ENCODE measurements at places on chromosomes 1 and 21.

- no peak for DNase-seq
Observed at GRCh38 chr1:58649555-58649954, 50.3 kb downstream of the MYSM1 start.

DNA sequence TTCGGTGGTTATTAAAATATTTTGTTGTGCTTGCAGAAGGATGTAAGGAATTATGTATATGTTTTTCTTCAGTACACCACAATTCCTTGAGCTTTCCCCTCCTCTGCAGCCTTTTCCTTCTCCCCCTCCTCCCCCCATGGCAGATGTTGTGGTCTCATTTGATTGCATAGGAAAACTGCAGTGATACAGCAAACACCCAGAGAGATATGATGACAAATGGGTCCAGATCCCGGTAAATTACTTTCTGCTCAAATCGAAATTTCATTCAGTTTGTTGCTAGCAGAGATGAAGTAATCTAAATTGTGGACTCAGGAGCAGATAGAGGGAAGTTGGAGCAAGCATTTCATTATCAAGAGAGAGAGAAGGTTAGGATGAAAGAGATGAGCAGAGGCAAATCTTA is 9.9 kb downstream of the LMO4 start:
- DNase-seq: no peak

- DNase-seq: no peak
Observed at GRCh38 chr1:223035724-223036478, 107.1 kb downstream of the TLR5 start.

- DNase-seq: no peak
Observed at GRCh38 chr1:165629151-165629550, 1.9 kb upstream of the MGST3 start.

GRCh38 chr1:149884433-149885338 is 14.7 kb upstream of the BOLA1 start:
- DNase-seq: peak; percentile 46

GRCh38 chr1:110272045-110272444 is 61.9 kb downstream of the KCNC4 start:
- DNase-seq: no peak

DNA sequence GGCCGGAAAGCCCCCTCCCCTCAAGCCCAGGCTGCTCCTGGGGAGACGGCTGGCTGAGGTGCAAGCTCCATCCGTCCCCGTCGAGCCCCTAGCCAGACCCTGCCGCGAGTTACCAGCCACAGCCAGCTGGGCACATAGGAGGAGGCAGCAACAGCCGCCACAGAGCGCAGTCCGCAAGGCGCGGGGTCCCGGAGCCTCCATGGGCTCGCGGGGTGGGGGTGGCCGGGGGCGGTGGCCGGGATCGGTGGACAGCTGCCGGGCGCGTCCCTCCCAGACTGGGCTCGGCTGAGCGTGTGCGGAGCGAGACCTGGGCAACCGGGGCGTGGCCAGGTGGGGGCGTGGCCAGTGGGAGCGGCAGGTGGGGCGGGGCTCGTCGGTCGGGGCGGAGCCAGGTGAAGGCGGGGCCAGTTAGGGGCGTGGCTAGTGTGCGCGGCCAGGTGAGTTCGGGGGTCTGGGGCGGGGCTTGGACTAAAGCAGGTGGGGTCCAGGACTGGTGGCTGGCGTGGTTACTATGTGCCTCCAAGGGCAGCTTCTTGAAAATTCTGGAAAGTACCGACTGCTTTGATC is at the start of gene CD164L2:
Gene CD164L2 (minus strand): TSS at position 295 of the 567 bp plus-strand sequence. CDS start 94 bp downstream, at position 201.
- DNase-seq: no peak

DNA sequence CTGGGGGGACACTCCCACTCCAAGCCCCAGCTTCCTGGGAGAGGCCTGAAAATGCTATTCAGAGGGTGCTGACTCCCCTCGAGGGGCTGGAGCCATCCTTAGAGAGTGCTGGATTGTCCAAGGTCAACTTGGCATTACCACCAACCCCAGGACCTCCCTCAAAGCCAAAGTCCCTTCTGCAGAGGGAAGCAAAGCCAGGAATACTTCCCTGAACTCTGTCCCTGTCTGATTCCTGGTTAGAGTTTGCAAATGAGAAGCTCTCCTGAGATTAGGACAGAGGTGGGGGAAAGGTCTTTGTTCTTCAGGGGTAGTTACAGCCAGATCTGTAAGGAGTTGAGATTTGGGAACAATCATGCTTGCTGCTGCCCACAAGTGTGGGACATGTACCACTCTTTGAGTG is 45.3 kb downstream of the TLR5 start:
- no peak for DNase-seq

GRCh38 chr1:225657462-225657989 is 4.6 kb upstream of the ENAH start:
- no peak for DNase-seq

DNA sequence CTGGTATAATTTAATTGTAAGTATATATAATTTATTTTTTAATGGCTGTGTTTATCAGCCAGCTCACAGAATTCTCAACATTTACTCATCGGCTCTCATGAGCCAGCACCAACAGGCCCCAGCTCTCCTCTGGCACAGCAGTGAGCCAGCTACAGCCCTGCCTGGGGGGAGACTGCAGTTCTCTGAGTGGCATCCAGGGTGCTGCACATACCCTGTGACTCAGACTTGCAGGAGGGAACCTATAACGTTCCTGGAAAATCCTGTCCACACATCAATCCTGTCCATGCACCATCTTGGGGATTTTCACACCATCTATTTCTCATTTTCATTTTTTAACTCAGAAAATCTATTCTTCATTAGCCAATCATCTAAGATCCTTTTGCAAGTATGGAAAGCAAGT is 36.5 kb downstream of the FHAD1 start:
- DNase-seq: no peak

GRCh38 chr1:37814252-37814651 is 6.2 kb upstream of the YRDC start:
- no peak for DNase-seq

- no peak for DNase-seq
Observed at GRCh38 chr1:87044424-87044823, 130.0 kb downstream of the HS2ST1 start.

DNA sequence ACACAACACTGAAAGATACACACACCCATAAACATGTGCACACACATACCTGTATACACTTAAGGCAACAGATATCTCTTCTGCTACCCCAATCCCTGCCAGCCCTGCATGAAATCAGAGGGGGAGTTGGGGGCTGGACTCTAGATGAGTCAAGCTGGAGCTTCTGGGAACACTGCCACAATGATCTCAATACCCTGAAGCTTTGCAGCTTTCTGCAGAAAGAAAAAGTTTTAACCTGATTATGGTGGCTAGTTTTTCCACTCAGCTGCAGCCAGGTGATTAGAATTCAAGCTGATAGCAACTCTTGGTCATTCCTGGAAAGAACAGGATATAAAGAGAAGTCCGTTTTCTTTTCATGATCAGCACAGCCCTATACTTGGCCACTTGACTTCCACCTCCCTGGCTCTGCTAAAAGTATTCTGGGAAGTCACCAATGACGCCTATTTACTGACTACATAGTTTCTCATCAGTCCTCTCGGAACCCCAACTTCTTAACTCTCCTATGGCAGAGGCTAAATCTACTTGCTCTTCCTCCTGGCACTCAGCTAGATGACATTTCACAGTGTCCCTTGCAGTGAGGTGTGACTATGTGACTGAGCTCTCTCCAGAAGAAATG is 20.7 kb upstream of the DNASE2B start:
- no peak for DNase-seq

GRCh38 chr1:21152423-21153100 is 24.1 kb downstream of the EIF4G3 start:
- no peak for DNase-seq

DNA sequence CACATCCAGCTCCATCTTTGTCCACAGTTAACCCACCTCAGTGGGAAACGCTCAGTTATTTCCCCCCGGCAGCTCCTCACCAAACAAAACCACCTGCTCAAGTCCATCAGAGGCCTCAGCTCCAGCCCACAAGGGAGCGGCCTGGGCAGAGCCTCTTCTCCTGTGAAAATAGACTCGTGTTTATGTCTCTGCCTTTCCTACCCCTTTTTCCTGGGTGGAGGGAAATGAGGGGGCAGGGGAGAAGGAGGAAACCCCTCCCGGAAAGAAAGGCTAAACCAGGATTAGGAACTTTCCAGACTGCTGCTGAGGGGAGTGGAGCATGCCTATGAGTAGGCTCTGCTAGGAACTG is 81.6 kb downstream of the PAX7 start:
- no peak for DNase-seq

- DNase-seq: no peak
Observed at GRCh38 chr1:48224791-48225190, 2.3 kb downstream of the SLC5A9 start.

DNA sequence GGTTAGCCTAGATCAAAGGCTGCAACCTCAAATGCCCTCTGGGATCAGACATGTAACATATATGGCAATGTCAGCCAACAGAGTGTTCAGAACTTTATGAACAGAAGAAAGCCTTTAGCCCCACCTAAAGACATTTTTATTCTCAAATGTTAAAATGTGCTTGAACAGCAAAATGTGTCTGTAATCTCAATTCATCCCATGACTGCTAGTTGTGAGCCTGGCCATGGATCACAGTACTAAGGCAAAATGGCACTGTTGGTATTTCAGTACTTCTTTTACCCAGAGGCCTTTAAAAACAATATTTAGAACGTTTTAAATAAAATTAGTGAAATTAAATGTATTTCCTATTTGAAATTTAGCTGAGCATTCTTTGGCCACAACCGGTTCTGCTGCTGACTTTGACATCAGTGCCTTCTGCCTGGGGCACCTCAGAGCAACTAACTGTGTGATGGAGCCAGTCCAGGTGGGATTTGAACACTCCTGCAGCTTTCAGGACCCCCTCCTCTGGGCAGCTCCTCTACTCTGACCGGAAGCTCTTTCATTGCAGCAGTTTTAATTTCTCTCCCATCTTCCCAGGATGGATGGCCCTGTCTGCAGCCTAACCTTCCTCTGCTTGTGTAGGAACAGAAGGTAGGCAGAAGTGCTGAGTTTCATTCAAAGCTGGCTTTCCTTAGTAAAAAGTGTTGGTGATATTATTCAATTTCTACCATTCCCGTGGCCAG is 68.3 kb upstream of the NFIA start:
- no peak for DNase-seq

DNA sequence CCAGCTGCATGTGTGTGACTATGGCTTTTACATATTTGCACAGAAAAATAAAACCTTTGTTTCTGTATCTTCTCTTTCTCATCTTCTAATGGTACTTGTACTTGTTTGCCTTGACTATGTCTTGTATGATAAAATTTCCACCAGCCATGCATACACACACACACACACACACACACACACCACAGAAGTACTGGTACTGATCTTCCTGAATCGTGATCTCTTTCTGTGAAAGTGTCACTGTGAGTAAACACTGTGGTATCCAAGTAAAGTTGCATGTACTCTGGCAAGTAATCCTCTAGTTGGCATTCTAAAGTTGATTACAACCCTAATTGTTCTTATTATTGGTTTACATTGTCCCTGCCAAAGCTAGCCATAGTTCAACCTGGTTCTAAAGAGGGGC is 176.7 kb downstream of the CRB1 start:
- no peak for DNase-seq

- DNase-seq: no peak
Observed at GRCh38 chr21:36080386-36080785, 10.6 kb downstream of the CBR1 start.

DNA sequence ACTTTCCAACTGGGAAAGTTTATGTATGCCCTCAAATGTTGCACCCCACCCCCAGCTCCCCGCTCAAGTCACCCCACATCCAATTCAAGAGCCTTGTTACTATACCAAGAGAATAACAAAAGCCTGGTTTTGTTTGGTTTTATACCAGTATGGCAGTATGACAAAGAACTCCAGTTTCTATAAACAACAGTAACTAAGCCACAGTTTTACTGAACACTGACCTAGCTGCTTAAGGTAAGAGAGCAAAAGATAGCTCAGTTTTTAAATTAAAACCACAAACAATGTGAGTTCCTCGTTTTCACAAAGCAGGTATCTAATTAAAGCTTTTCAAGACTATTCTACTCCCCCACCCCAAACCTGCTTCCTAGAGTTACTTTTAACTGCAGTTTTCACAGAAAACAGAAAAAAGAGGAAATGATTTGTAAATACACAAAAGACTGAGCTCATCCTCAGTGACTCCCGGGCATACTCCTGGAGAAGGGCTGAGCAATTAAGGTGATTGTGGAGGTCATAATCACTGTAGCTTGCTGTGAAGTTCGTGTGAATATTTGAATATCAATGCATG is 59.3 kb upstream of the LHX8 start:
- DNase-seq: no peak

DNA sequence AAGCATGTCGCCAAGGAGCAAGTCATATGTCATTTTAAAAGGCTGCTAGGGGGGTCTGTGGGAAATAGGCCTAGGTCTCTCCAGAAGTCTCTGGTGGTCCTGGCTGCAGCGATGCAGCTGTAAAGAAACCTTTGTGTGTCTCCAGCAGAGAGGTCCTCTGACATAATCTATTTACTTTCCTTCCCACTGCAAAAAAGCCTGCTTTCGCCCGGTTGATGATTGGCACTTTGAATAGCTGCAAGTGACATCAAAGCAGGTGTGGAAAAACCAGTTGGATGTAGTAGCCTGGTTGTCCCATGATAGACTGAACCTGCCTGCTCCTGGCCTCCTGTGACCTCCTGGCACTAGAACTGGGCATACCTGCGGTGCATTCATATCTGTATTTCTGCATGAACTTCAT is 13.8 kb downstream of the RASSF5 start:
- DNase-seq: no peak

DNA sequence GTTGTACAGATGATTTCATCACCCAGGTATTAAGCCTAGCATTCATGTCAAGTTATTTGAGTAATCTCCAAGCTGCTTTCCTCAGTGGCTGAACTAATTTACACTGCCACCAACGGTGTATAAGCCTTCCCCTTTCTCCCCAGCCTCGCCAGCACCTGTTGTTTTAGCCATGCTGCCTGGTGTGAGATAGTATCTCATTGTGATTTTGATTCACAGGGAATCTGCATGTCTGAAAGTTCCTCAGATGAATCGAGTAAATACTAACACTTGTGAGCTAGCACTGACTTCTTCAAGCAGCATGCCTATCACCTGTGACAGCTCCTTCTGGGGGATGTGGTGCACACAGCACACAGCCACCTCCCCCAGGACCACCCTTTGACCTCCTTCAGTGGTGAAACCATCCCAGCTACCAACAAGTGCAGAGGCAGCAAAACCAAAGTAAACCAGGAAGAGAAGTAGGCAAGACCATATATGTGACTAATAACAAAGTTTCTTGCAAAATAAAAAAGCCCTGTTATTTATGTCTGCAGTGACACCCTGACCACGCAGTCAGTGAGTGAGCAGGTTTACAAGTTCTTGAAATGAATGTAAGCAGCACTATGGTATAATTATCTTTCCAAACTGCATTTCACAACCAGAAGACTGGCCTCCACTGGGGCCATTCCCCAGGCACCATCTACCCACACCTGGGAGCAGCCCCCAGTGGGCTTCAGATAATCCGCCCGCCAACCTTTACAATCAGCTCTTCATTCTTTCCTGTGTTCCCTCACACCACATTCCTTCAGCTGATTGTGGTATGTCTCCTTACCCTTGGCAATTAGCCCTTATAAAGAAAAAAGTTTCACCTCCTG is 173.8 kb downstream of the ETS2 start:
- no peak for DNase-seq

GRCh38 chr1:227745568-227746265 is 10.5 kb downstream of the SNAP47 start:
- DNase-seq: no peak

All from NCI-H1105 treated with DMSO at 0.1 percent for 48 hours (cell line).